NCI-H1694 (cell line): ENCODE measurements at places on chromosomes 4 and X.

DNA sequence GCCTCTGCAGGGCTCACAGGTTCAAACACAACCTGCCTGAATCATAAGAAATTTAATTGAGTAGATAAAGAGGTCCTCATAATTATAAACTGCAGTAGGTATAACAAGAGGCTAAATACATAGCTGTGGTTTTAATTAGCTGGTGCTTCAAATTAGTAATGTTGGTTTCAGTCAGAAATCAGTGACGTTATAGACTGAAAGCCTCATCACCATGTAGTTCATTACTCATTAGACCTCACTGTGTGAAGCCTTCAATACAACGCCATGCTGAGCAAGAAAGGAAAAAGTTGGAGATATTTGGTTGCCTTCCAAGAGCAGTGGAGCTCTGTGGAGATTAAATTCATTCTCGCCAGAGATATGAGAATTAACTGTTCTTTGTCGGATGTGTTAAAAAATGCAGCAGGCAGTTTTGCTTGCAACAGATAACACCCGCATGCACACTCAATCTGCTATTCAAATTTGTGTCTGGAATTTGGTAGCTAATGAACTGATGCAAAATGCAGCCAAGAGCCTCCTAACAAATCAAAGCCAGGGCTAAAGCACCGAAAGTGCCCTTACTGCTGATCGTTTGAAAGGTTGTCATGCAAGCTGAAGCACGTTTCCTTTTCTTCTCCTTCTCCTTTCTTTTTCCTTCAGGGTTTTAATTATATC is 148.9 kb downstream of the AFF2 start:
- no peak for DNase-seq

GRCh38 chr4:121199742-121200561 is 35.8 kb upstream of the TNIP3 start:
- no peak for DNase-seq

GRCh38 chr4:128483041-128483440 is 195.4 kb upstream of the PGRMC2 start:
- no peak for DNase-seq

GRCh38 chr4:164828955-164829354 is 48.0 kb upstream of the APELA start:
- no peak for DNase-seq

- no peak for DNase-seq
Observed at GRCh38 chr4:89579771-89580170, 257.2 kb downstream of the SNCA start.

- DNase-seq = no peak
Observed at GRCh38 chr4:3820806-3821579, 54.8 kb downstream of the ADRA2C start.
